Renal cortical epithelial cell (primary cell): ENCODE measurements at places on chromosomes 16 and 17.

- no peak for DNase-seq
Measured at GRCh38 chr16:2827831-2828520, 2.1 kb upstream of the ZG16B start.

- DNase-seq: peak; percentile 11
Measured at GRCh38 chr16:17327664-17328335, 143.0 kb downstream of the XYLT1 start.

- no peak for DNase-seq
Measured at GRCh38 chr17:35088356-35088880, 24.9 kb upstream of the RFFL start.

- DNase-seq: no peak
Measured at GRCh38 chr16:14496786-14497185, 133.3 kb downstream of the PARN start.

GRCh38 chr17:74945543-74945942 is 9.8 kb downstream of the OTOP3 start:
- DNase-seq: no peak

DNA sequence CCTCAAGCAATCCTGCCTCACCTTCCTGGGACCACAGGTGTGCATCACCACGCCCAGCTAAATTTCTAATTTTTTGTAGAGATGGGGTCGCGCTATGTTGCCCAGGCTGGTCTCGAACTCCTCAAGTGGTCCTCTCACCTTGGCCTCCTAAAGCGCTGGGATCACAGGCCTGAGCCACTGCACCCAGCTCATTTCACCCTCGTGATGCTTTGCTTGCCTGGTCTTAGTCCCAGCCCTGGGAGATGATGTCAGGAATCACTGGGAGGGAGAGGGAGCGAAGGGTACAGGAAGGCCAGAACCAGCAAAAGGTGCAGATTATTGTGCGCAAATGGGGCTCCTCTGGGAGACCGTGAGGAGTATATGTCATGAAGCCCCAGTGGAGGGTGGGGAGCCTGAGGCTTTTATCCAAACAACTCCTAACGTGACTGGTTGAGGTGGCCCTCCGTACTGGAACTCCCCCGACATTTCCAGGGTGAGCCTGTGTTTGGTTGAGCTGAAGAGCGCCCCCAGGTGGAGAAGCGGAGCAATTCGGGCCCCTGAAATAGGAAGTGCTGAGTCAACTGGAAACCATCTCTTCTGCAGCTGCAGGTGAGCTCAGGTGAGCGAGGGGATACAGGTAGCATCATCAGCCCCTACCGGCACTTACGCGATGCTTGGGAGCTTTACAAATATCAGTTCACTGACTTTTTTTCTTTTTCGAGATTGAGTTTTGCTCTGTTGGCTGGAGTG is 41.2 kb upstream of the HAPSTR1 start:
- no peak for DNase-seq

DNA sequence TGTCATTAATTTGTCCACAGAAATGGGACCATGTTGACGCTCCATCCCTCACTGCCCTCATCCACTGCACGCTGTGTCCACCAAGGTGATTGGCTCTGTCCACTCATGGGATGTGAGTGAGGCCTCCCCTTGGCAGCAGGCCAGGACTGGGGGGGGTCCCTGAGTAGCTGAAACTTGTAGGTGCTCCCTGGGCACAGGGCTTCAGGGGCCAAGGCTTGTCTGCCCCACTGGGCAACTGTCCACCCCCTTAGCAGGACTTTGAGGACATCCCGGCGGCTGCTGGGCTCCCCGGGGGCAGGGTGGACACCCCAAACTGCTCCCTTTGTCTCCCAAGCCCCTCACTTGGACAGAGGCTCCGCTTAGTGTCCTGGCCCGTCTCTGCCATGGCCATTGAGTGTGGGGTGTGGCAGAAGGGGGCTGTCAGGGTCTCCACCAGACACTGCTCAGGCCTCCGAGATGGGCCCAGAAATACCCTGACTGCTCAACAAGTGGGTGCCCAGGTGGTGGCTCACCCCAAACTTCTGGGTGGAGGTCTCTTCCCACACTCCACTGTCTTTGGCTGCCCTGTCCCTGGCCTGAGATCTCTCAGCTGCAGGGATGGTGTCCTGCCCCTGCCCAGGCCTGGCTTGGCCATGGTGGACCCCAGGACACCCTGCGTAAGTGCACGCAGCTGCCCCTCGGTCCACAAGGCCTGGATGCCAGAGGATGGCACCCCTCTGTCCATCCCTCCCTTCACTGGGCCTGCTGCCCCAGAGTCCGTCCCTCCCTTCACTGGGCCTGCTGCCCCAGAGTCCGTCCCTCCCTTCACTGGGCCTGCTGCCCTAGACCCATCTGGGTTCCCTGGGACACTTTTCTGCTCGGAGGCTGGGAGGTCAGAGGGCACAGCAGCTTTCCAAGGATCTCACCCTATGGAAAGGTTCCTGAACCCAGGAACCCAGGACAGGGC is 2.9 kb upstream of the RAB40C start:
- DNase-seq: no peak

- DNase-seq: no peak
Measured at GRCh38 chr17:81527591-81528383, at the start of gene FSCN2. FSCN2 (plus strand) TSS chr17:81528377; CDS start chr17:81528532, 155 bp downstream.

GRCh38 chr16:3832668-3833067 is 47.8 kb downstream of the CREBBP start:
- DNase-seq: no peak

GRCh38 chr17:29291163-29291752 is 2.7 kb downstream of the NUFIP2 start:
- DNase-seq: peak; percentile 77

DNA sequence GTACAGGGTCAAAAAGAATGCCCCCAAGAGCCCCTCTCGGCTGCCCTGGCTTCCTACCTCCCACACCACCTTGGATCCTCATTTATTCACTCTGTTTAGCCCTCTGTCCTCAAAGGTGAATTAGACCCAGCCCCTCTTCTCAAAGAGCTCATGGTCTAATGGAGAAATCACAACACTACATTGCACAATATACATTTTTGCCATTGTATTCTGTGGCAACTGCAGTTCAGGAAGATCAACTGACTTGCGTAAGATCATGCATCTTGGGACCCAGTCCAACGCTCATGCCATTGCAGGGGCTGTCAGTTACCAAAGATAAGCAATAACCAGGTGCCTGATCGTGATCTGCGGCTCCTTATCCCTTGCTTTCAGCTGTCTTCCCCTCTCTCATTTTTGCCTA is 1.4 kb downstream of the KRT38 start:
- DNase-seq: peak; percentile 69

DNA sequence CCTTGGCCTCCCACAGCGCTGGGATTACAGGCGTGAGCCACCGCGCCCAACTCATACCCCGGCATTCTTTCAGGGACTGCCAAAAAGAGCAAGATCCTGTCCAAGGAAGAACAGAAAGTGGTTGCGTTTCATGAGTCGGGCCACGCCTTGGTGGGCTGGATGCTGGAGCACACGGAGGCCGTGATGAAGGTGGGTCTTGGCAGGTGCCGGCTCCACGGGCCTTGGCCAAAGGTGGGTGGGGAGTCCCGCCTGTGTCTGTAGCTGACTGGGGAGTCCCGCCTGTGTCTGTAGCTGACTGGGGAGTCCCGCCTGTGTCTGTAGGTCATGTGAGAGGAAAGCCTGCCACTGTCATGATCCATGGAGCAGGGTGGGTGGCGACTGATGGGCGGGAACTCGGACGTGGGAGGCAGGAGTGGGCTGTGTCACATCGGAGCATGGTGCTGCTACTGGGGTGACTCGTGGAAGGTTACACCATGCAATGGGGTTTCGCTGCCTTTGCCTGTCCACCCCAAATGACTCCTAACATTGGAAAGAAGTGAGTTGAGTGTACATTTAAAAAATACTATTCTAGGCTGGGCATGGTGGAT is 10.0 kb upstream of the RPL13 start:
- no peak for DNase-seq

- no peak for DNase-seq
Measured at GRCh38 chr16:34054969-34055368, 595.6 kb downstream of the TP53TG3F start.

DNA sequence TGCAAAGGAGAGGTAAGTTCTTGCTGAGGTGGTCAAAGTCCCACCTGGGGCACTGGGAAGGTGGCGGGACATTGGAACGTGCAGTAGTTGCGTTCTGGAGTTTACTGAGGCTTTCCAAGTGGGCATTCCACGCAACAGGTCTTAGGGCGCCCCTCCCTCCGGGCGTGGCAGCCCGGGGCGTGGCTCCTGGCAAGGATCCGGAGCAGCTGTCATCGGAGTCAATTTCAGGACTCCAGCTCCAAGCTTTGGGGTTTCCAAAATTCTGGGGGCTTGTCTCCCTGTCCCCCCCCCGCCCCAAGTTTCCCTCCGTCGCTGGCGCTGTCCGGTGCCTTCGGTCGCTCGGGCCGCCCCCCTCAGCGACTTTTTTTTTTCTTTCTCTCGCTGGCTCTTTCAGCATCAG is 43.1 kb upstream of the AMZ2 start:
- no peak for DNase-seq

DNA sequence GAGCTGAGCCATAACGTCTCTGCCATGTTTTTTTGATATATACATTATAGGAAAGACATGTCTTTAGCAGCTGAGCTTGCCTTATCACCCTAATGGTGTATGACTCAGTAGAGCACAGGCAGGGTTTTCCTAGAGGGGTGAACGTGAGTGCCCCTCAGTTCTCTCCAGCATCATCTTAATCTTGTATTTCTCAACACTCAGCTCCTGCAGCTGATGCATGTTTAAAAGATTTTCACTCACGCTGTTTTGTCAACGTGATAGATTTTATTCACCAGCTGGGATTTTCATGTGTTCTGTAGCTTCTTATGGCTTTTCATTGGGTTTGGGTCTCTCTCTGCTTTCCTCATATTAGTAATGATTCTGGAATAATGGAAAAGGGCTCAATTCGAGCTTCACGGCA is 186.0 kb upstream of the PMFBP1 start:
- no peak for DNase-seq

DNA sequence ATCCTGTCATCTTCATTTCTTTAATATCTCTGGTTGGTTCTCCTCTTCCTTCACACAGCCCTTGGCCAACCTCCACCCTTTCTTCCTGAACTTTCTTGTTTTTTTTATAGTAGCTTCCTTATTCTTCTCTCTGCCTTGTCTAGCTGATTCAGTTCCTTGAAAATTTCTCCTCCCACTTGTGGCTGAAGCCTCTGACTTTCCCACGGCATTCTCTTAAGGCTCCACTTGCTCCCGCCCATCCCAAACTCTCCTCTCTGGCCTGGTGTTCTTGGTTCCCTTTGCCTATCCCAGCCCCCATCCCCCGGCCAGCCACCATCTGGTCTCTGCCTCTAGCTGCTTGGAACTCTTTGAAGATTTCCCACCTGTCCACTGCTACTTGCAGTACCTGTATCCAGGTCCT is 29.1 kb downstream of the NLRP1 start:
- DNase-seq: peak; percentile 38

DNA sequence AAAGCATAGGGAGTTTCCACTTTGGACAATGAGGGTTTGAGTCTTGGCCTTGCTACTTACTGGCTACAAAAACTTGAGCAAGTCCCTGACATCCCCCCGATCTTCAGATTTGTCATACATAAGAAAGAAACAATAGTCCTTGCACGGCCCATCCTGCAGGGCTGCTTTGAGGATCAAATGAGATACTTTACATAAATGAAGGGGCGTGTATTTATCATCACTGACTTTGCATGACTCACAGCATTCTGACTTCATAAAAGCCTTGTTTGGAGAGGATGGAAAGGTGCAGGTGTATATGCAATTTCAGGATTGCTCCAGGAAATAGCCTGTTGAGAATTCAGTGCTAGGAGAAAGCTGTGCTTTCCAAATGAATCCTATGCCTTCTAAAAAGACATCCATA is 465.0 kb upstream of the MAF start:
- DNase-seq: no peak

- DNase-seq: peak; percentile 68
Measured at GRCh38 chr17:76492989-76493501, 8.2 kb downstream of the RHBDF2 start.

DNA sequence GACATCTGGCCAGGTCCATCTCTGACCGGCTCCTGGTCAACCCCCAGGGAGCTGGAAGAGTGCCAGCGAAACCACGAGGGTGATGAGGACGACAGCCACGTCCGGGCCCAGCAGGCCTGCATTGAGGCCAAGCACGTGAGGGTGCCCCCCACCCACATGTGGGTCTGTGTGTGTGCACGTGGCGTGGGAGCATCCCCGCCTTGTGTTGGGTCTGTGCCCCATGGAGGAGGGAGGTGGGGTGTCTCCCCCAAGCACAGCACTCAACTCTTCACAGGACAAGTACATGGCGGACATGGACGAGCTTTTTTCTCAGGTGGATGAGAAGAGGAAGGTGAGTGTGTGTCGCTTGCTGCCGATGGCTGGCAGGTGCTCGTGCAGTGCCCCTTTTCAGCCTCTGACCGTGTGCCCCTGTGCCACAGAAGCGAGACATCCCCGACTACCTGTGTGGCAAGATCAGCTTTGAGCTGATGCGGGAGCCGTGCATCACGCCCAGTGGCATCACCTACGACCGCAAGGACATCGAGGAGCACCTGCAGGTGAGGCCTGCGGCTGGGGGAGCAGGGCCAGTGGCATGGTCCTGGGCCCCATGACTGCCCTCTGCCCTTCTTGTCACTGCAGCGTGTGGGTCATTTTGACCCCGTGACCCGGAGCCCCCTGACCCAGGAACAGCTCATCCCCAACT is 1.7 kb downstream of the STUB1 start:
- DNase-seq: no peak

GRCh38 chr16:35725949-35726348 is 2266.5 kb downstream of the TP53TG3F start:
- DNase-seq: no peak

DNA sequence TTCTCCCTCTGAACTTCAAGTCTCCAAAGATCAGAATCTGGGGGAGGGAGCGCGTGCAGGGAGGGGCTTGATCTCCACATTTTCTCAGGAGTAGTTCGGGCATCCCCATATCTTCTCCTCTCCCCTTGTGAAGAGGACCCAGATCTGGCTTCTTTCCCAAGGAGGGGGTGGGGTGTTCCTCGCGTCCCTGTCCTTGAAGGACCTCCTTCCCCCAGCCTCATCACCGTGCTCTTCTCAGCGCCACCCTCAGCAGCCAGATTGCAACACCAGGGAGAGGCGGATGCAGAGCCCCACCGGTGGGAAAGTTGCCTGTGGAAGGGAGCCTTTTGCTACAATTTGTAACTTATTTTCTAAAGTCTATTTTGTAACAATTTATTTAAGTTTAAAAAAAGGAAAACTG is 5.7 kb downstream of the PRSS53 start:
- no peak for DNase-seq

GRCh38 chr16:81189100-81189664 is 49.3 kb upstream of the BCO1 start:
- no peak for DNase-seq

DNA sequence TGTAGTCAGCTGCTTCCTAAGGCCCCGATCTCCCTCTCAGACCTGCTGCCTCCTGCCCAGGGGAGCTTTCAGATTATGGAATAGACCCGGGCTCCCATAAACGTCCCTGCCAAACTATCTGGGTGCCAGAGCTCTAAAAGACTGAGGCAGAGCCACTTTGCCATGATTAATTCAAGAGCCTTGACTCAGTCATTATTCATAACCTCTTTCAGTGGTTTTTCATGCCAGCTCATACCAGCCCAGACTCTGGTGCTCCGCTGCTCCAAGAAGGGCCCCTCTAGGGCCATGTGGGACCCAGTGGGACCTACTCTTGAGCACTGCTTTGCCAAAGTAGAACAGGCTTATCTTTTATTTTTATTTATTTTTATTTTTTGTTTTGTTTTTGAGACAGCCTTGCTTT is 23.9 kb downstream of the DNAI2 start:
- no peak for DNase-seq
